Activated T-helper 2 cell treated with anti-CD3 and anti-CD28 coated beads, Interferon-gamma antibody, Interleukin-2, Interleukin-4, amounts not matched to agents 10 μg/mL and 5 μg/mL and 100 μg/mL, durations not matched to agents 14 hours and 24 hours and 36 hours (primary cell): ENCODE measurements at places on chromosomes 3 and 15. TPM values are rescaled to one million over a fixed set of nuclear protein-coding genes. Genes with fewer than 3 reads are reported as not detected.
A peak's percentile ranks its signal among the peaks of the same experiment; 100 is the strongest.

DNA sequence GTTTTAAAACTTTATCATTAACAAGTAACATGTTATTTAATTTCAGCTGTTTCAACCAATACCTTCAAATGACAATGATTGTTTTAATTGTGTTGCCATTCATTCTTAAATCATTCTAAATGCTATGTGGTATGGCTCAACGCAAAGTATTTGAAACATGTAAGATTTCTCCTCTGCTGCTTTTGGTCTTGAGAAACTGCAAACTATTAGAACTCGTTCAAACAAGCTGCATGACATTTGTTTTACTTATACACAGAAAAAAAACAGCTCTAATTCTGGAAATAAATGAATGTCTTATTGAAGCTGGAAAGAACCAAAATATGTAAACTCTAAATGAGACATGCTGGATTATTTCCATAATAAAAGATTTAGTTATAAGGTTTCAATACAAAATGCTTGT is 29.3 kb downstream of the FBN1 start:
- DNase-seq = no peak

DNA sequence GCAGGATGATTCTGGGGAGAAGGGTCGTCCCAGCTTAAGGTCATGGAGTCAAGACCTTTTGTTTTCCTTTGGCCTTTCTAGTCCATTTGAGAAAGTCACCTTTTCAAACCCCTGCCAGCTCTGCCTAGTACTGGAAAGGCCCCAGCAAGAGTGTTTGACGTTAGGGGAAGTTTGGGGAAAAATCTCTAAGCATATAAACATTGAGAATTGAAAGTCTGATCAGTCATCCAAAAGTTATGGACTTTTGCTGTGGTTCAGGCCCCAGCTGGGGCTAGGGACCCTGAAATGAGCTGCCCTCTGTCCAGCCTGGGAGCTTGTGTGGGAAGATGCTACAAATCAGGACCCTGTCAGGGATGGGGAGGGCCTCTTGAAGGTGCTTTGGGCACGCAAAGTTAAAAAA is 21.6 kb downstream of the SLC6A6 start:
- DNase-seq = no peak

DNA sequence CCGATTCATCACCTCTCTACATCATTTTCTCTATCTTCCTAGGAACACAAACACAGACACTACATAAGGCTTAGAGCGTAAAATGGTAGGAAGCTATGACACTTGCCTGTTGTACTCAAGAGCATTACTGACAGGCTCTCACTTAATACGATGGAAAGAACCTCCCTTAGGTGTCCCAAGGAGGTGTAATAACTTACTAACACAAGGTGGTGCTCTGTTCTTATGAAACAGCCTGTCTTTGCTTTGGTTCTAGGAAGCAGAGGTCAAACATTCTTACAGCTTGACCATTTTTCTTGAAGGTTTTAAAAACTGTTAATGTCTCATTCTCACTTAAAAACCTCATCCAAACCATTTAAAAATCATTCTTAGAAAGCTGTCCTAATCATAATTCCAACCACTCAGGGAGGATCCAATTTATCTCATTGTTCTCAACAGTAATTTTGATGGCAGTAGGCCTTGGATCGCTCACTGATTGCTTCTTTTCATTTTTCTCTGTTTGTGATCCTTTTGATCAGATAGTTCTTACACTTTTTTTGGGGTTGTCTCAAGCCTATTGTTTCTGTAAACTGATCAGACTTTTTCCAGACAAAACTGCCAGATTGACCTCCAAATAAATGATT is 317.8 kb upstream of the AGTR1 start:
- DNase-seq = no peak

The USP19 gene
- 47.9 and 54.8 TPM in 2 replicates for total RNA-seq

The CHRNA7 gene
- total RNA-seq = 0.09 and 0.25 TPM in 2 replicates

The HLTF gene
- total RNA-seq = 20.8 and 23.9 TPM in 2 replicates

- no peak for DNase-seq
Observed at GRCh38 chr3:184077881-184078280, 19.0 kb upstream of the HTR3E start.

The AHSG gene
- total RNA-seq = not detected in 2 replicates

The IGF2BP2 gene
- 0.05 and 1.6 TPM in 2 replicates for total RNA-seq

The IQSEC1 gene
- total RNA-seq = 28.1 and 31.2 TPM in 2 replicates

The ERICH6 gene
- 0.21 and 0.39 TPM in 2 replicates for total RNA-seq

The AADACL2 gene
- not detected in 2 replicates for total RNA-seq

DNA sequence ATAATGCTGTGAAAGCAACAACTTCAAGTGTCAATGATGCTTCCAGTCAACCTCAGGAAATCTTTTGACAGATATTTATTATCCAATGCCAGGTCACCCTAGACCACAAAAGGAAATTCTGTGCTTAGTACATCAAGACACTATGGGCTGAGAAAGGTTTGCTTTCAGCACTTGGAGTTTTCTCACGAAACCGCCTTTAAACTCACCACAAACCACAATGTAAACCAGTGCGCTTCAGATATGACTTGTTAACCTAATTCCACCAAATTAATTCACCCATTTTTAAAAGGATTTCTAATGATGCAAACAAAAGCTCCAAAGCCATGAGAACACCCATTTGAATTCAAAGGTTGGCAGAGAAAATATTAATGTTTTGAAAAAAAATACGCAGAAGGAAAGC is 292.9 kb upstream of the NR2F2 start:
- DNase-seq = no peak

The ZBBX gene
- total RNA-seq = not detected in 2 replicates

DNA sequence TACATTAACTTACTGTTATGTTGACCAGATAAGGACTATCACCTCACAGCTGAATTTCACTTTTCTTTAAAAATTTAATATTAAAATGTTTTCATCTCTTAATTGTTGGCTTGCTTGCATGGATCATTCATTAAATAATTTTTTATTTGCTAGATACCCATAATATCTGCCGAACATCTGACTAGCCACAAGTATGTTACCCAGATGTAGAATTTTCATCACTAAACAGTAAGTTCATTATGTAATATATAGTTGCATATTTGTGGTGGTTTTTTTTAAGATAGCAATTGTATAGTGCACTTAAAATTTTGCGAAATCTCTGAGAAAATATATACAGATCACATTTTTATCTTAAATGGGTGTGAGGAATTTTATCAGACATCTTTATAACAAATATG is 190.4 kb downstream of the MBNL1 start:
- no peak for DNase-seq

DNA sequence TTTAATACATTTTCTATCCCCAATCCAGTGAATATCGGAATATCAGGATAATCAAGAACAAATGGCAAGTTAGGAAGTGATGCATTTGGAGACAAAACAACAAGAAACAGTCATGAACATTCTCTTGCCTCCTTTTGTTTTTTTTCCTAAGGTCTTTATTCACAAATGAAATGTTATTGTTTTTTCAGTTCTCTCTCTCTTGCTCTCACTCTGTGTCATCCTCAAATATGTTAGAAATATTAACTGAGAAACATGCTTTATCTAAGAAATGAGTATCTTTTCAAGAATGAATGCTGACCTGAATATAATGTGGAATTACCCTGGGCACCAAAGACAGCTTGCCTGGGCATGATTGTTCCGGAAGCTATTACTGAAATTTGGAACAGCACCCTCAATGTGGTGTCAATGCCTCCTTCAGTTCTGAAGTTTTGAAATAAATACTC is 51.3 kb downstream of the RBMS3 start:
- no peak for DNase-seq

The RASGRP1 gene
- 108 and 113 TPM in 2 replicates for total RNA-seq

DNA sequence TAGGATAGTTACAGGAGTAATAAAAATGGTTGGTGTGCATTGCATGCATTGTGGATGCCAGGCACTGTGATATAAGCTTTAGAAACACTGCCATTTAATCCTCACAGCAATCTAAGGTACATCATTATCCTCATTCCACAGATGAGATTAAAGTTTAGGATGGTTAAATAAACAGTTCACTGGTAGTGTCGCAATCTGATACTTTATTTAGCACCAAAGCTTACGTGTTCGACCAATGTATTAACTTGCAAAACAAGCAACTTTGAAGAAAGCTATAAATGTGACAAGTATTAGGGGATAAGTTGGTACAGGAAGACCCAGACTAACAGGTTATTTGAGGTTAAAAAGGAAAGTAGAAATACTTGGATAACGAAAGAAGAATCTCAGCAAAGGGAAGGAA is 150.5 kb upstream of the ZNF385D start:
- DNase-seq = no peak

DNA sequence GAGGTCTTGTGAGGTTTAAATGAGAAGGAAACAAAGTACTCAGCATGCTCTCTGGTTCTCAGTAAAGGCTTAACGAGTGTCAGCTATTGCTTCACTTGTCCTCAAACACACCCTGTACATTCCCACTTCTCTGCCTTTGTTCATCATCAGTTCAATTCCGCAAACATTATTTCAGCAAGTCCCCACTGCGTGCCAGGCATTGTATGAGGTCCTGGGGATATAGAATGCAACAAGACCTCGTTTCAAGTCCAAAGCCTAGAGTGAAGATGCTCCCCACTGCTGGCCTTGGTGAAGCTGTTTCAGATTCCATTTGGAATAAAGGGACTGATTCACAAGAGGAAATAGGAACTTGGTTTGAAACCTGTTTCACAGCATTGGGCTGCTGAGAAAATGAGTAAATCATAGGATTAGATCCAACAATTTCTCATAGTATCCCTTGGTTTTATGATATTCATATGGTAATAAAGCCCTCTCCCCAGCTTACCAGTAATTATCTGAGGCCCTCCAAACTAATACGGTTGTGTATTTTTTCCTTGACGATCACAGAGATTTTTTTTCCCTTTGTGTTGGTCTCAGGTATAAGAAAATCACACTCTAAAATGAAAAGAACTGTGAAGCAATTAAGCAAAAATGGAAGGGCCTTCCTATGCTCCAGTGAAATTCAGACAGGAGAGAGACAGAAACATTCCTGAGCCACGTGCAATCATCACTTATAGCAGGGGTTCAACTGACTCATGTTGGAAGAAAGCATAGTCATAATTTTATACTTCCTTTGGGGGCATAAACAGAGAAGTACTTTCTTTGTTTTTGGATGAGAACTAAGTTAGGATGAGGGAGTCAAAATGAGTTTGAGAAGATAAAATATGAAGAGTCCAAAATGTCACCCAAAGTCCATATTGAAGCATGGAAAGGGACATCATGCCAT is 258.6 kb downstream of the RORA start:
- no peak for DNase-seq

- no peak for DNase-seq
Observed at GRCh38 chr3:141489203-141489602, 2.4 kb downstream of the RASA2 start.

DNA sequence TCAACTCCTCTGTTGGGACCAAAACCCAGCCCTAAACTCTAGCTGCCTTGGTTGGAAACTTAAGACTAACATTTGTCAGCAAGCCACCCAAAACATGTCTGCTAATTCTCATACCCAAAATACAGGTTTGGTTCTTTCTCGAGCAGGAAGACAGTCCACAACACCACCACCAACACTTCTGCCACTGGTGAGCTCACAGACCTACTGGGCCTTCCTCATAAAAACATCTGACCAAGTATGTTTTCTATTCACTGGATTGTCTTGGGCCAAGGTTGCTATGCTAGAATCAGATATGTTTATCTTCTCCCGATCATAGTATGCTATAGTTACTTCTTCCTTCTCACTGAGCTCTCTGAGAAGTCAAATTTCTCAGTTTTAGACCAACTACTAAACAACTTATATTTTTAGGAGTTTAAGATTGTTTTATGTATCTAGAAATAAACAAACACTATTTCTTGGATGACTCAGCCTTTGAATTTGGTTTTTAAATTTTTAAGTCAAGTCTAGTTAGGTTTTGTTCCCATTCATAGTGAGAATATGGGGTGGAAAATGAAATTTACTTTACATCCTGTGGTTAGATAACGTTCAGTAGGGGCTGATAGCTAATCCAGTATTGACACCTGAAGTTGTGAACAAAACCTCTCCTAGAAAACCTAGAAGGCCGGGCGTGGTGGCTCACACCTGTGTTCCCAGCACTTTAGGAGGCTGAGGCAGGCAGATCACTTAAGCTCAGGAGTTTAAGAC is 360.5 kb downstream of the RSL24D1 start:
- DNase-seq = no peak

The PLS1 gene
- 6.2 and 6.8 TPM in 2 replicates for total RNA-seq

DNA sequence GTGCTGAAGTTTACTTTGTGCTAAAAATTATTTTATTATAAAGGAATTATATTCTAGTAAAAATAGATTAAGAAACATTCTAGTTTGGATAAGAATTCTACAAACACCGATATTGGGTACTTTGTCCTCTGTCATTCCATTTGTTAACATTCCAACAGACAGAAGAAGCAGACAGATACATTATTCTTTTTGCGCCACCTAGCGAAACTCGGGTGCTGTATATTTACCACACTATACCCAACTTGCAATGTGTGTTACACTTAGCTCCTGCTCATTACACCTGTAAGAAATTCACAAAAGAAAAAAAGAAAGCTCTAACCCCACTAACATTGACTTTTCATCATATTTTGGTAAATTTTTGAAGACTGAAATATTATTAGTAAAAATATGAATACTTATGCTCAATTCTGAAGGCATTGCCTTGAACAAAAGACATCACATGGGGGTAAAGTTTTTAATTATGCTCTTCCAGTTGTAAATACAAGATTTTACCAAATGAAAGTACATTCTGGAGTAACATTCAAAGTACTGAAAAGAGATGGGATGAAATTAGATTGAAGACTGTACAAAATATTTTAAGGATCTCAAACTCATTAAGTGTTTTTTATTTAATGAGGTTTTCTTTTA is 136.5 kb upstream of the MLF1 start:
- DNase-seq = peak; percentile 9

DNA sequence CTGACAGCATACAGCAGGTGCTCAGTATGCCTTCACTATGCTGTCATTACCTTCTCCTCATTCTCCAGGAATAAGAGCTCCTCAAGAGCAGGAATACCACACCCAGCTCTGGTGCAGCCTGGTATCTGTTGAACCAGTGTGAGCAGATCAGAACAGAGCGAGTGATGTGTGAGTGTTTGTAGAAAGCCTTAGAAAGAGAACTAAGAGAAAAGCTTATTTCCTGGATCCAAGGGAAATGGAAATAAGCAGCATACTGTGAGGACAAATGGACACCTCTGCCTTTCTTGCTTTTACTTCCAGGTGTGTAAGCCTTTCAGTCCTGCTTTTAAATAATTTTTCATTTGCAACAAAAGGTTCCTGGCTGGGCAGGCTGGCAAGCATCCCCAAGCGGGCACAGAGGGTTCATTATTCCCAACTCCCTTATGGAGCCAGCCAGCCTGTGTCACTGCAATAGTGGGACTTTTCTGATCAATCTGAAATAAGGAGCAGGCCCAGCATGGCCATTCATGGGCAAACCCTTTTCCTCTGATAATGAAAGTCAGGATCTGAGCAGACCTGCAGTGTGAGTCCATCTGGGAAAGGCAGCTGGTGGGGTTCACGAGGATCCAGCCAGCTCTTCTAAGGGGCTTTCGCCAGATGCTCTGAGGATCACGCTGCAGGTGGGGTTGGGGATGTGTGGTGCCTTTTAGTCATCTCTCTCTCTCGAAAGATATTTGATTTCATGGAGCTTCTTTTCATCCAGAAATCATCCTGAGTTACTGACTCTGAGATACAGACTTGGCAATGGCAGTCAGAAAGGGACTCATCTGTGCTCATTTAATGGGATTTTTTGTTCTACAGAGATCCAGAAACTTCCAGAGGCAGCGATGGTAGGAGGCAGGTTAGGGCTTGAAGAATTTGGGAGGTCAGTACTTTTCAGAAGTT is 594.9 kb upstream of the CFAP20DC start:
- DNase-seq = no peak

The TERC gene
- total RNA-seq = 7.0 and 9.8 TPM in 2 replicates

- DNase-seq = no peak
Observed at GRCh38 chr15:77329202-77329601, 90.7 kb downstream of the PEAK1 start.
